ENCODE measurements at places on chromosomes 6 and 20.

GRCh38 chr6:41047745-41048732 is 5.0 kb upstream of the APOBEC2 start:
- no peak for DNase-seq

GRCh38 chr6:38180586-38180985 is 361.1 kb downstream of the ZFAND3 start:
- no peak for DNase-seq

DNA sequence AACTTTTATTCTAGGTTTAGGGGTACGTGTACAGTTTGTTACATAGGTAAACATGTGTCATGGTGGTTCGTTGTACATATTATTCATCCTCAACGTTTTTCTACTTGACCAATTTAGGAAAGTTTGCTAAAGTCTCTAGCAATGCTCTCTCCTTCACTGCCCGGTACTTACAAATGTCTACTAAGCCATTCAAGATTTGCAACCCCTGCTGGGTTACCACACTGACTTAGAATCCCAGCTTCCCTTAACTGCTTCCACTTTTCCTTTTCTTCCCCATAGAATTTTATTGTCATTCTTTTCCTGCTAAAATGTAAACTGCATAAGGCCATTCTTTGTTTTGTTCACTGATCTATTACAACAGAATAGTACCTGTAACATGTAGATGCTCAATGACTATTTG is 97.4 kb downstream of the SMPDL3A start:
- no peak for DNase-seq

DNA sequence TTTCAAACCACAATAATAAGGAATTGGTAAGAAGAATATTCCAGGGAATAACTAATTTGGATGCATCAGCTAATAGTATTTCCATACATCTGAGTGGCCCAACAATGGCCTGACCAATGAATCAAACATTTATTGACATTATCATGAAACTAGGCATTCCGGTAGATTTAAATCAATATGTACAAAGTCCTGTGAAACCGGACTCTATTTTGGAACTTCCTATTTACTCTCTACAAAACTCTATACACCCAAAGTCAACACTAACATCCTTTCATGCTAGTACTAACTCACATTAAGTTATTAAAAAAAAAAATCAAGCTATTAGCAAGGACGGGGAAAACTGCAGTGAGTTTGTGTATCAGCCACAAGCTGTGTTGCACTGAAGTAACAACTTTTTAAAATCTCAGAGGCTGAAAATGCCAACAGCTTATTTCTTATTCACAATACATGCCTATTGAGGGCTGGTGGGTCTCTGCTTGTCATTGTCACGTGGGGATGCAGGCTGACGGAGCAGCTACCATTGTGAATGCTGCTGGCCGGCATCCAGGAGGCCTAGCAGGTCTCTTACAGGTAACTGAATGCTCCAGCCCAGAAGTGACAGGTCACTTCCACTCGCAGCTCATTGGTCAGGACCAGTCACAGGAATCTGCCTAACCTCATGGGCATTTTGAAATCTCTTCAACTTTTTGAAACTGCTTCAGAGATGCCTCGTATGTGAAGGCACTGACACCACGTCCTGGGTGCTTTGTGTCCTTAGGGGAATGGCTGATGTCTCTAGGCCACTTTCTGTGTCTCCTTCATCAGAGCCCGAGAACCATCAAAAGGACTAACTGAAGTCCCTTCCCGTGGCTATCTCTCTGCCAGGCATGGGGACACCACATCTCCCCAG is 76.3 kb downstream of the SLC22A23 start:
- no peak for DNase-seq

DNA sequence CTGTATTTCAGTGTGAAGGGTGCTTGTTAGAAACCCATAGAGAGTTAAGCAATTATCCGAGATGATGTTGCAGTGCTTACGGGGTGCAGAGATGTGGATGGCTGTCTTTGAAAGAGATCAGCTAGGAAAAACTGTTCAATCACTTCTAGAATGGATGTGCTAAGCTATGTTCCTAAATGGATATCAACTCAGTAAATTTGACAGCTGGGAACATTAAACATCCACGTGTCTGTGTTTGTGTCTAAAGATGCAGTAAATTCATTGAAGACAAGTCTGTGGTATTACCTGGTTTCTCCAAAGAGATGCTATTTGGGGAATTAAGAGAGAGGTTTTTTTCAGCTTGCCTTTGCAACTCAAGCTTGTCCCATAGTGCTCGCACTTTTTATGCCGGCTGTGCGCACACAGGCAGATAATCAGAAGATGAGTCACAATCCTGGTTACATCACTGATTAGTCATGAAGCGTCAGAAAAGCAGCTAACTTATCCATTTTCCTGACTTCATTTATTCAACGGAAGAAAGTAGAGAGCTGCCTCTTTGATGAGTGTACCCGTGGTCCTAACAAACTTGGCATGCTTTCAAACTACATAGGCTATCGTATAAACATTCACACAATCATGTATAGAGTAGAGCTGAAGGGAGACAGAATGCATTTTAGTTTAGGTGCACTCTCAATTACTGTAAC is 691.7 kb upstream of the SLC35B3 start:
- no peak for DNase-seq

DNA sequence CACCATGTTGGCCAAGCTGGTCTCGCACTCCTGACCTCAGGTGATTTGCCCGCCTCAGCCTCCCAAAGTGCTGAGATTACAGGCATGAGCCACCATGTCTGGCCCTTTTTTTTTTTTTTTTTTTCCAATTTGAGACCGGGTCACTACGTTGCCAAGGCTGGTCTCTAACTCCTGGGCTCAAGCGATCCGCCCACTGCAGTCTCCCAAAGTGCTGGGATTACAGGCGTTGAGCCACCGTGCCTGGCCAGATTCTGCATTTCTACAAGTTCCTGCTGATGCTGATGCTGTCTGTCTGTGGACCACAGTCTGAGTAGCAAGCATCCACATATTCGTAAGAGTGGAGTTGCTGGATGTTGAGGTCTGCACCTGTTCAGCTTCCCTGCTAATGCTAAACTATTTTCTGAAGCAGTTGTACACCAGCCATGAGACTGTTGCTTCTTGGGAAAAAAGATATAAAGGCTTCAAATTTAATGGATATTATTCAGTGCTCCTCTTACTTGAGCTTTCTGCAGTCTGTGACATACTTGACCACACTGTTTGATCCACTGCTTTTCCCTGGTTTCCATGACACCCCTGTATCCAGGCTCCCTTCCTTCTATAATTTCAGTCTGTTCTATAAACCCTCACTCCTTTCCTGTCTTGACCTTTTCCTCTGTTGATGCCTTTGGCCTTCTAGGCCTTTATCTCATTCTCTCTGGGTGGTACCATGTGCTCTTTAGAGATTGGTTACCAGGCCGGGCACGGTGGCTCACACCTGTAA is 10.1 kb upstream of the ZBTB12 start:
- DNase-seq: no peak

DNA sequence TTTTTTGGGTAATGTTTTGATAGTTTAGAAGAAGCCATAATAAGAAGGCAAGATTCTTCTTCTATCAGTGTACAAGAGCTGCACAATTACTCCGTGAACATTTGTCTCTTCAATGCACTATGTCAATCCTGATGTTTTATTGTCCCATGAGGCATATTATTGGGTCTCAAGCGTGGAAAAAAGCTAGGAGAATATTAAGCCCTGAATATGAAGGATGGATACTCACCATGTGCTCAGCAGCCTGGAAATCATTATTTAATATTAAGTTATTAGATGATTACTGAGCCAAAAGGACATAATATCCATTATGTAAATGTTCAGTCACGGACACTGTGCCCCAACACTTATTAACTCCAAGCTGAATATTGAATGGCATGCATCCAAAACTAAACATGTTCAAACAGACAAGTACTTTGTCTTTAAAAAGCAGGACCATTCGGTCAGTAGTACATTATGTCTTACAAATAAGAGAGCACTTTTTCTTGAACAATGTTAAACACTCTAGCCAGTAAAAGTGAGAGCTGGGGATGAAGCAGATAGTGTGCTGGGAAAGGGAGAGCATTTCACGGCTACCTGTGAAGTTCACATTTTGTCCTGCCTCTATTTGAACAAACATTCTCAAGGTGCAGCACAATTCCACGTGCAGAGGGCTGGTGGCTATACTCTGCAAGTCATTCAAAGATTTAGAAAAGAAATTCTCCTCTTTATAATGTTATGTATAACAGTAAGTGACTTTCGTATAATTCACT is 70.6 kb upstream of the CNR1 start:
- DNase-seq: no peak

DNA sequence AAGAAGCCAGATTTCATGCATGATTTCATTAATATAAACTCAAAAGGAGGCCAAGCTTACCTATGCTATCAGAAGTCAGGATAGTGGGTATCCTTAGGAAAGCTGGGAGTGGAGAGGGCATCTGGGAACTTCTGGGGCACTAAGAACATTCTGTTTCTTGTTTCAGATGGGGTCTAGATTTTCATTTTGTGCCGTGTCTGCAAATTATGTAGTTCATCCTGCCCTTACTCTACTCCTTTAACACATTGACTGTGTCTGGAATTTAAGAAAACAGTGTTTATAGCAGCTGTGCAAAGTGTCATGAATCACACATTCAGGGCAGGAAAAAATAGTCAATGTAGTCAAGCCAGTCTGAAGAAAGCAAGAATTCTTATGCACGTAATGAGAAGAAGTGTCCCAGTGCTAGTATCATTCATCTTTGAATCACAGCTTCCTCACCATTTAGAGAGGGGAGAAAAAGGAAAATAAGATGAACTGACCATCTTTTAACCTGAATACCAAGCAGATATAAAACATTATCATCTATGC is 11.6 kb upstream of the SPTLC3 start:
- DNase-seq: no peak

DNA sequence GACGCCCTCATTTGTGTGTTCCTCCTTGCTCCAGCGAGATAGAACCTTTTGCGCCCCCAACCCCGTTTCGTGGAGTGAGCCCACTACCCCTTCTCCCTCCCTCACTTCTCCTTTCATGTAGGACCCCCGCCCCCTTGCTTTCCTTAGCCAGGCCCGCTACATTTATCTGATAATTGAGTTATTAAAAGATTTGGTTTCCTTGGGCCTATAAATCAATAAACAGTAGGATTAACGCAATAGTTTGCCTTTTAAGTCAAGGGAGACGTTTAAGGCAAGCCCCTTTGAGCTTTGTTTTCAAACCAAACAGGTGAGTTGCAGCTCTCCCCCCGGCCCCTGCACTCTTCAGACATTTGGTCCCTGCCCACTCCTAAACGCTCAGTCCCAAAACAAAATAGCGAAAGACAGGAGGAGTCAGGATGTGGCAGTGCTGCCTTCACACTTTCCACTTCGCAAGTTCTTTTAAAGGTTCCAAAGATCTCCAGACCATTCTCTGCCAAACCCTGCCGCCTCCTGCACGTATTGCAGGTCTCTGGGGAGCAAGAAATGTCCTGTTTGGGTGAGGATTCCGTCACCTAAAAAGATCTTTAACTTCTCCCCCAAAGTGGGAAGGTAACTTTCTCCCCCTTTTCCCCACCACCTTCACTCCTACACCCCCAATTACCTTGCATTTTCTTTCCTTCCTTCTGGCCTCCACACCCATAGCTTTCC is 27.6 kb downstream of the TFAP2B start:
- no peak for DNase-seq

- no peak for DNase-seq
These were observed 556.0 kb upstream of the GJE1 start for GRCh38 chr6:141576751-141577150.

GRCh38 chr6:43246301-43247113 is 3.2 kb downstream of the TTBK1 start:
- no peak for DNase-seq

DNA sequence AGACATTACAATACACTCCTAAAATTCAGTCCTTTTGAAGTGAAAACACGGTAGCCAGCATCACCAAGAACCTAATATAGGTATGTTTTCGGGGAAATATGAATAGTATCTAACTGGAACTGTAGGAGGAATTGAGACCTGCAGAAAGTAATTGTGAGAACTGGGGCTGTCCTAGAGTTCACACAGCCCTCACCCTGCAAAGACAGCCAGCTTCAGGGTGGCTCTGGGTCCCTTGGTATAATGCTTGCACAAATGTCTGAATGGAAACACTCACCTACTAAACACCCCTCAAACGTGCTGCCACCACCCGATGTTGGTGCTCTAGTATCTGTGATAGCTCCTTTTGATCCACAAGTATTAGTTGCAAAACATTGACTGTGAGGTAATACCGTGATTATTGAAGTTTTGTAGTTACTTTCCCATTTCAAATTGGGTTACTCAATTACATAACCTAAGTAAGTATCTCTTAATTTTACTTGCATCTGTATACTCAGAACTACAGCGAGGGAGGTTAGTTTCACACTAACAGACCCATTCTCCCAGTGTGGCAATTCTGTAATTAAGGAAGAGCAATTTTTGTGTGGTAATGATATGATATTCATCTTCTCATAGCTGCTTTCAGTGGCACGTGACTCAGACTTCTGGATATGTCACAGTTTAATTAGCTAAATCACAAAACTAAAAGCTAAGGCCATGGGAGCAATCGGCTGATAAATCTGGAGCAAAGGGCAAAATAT is 129.5 kb downstream of the INSM1 start:
- no peak for DNase-seq

DNA sequence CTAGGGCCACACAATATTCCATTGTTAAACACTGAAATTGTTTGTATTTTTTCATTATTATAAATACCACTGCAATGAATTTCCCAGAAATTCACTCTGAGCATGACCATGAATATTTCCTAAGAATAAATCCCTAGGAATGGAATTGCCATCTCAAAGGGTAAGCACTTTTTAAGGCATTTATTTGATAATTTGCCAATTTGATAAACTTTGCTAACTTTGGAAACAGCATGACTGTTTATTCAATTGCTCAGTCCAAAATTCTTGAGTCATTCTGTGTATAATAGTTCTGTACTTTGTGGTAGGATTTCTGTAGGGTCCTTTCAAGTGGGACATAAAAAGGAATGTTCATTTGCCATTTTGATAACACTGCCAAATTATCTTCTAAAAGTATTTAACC is 44.2 kb upstream of the TOX2 start:
- DNase-seq: no peak

DNA sequence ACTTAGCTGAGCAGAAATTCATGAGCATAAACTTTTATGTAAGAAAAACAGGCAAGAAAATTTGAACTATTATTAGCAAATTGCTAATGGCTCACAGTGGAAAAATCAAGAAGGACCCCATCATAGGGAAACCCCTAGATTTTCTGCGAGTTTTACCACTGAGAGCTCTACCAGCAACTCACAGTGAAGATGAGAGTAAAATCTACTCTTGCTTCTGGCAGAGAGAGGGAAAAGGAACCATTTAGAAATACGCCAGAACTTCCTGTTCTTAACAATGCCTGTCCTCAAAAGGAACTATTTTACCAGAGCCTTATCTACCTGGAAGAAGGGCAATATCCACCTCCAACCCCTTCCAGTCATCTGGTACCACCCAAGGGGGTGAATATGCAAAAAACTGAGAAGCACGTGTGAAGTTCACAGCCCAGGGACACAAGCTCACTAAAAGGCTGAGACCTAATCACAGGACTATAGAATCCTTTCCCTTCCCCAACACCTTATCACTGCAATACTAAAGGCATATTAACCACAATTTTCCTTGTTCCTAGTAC is 34.4 kb upstream of the ASF1A start:
- no peak for DNase-seq
